GM12864 (cell line): ENCODE measurements at places on chromosomes 5 and 9.

- DNase-seq = no peak
Measured at GRCh38 chr9:27353166-27353473, 56.2 kb upstream of the EQTN start.

GRCh38 chr9:82234160-82234943, 245.8 kb downstream of the SPATA31D1 start:
- no peak for DNase-seq

- DNase-seq = no peak
Measured at GRCh38 chr5:39422036-39422606, 2.7 kb downstream of the DAB2 start.

DNA sequence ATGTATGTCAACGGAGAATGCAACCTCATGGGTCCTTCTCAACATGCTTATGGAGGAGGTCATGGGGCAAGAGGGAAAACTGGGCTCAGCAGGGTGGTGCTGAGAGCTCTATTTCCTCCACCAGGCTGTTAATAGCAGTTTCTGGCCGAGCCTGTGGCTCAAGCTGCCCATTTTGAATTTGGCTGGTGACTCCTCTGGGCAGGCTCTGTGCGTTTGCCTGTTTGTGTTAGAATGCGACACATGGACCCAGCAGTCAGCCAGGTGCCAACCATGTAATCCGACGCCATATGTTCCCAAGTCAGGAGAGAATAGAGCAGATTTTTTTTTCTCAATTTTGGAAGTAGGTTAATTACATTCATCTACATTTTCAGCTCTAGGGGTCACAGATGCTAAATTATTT, 387.7 kb upstream of the CLINT1 start:
- no peak for DNase-seq

GRCh38 chr5:126683912-126684311, 83.2 kb downstream of the PHAX start:
- DNase-seq = no peak

- no peak for DNase-seq
Measured at GRCh38 chr5:135890867-135891266, 4.8 kb downstream of the IL9 start.

- no peak for DNase-seq
Measured at GRCh38 chr9:137367506-137368430, 55.2 kb downstream of the EXD3 start.

DNA sequence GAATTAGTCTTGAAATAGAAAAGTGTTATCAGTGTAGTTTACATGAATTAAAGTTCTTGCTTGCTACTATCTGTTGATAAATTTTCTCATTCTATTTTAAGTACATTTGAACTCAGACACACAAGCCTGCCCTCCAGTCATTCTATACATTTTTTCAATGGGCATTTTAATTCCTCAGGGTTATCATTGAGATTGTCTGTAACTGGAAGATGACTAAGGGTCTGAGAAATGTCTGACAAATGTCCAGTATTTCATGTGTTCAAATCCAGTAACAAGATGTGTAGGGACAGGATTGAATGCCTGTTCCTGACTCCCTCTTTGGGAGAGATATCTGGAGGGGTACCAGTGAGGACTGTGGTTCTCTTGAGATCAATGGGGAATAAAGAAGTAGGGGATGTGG, 223.9 kb upstream of the ADAMTSL1 start:
- DNase-seq = no peak

DNA sequence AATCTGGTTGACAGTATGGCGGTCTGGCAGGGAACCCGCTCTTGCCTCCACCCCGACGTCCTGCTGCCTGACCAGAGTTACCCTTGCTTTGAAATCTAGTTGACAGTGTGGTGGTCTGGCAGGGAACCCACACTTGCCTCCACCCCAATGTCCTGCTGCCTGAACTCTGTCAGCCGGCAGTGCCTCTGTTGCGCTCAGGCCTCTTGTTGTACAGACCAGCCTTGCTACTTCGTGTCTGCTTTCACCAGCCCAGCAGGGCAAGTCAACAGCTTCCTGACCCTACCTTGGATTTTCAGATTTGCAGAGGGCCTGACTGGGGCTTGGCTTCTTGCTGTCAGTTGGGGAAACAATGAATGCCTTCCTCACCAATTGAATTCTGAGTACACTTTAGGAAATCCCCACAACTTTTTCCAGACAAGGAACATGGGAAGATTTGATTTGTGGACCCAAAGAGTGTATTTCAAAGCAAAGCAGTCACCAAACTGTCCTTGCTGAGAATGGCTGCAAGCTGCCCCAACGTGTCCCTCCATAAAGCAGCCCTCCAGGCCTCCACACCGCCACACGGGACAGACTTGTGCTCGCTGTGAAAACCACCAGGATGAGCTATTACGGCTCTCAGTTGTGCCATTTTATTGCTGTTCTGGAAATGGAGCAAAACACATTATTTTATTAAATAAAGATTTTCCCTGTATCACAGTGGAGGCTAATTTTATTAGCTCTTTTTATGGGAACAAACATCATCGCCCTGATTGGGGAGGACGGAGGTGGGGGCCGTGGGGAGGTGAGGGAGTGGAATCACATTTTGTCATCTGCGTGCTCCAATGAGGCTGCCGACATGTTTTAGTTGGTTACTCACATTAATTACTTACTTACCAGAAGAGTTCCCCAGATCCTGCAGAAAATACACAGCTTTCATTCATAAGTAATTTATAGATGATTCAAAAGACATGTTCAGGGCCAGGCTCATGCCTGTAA, 189.3 kb downstream of the AOPEP start:
- no peak for DNase-seq

DNA sequence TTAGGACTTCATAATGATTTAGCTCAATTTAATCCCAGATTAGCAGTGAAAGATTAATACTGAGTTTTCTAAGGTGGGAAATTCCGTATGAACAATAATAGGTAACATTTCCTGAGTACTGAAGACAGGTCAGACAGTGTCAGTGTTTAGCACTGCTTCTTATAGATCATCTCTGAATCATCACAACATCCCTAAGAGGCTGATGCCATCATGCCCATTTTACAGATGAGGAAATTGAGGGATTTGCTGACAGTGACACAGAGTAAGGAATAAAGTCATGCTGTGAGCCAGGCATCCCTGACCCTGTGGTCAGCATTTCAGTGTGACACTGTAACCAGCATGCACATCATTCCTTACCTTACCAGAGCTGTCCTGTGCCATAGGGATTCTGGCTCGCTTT, 44.5 kb downstream of the DAPK1 start:
- DNase-seq = no peak

DNA sequence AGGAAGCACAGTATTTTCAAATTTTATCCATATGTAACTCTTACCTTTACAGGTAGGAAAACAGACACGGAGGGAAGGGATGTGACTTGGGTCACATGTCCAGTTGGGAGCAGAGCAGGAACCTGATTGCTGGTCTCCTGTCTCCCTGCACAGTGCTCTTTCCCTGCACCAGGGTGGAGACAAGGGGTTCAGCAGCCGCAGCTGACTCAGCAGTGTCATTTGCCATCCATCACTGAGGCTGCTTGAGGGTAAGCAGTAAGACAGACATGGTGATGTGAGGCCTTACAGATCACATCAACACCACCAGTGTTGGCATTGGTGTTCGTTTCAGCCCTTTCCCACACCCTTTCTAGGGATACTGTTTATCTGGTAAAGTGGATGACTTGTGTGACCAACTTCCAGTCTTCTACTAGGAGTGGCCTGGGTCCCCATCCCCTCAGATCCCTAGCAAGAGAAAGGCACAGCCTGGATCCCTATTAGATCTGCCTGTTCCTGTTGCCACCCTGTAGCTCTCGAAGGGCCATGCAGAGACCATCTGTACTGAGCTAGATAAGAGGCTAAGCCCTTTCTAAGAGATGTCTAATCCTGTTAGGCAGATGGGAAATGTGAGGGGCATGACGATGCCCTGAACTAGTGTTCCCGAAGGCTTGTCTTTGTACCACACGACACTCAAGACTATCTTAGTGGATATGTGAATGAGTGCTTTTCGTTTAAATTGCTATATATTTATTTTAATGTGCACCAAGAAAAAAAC, 29.1 kb downstream of the FRMPD1 start:
- no peak for DNase-seq

DNA sequence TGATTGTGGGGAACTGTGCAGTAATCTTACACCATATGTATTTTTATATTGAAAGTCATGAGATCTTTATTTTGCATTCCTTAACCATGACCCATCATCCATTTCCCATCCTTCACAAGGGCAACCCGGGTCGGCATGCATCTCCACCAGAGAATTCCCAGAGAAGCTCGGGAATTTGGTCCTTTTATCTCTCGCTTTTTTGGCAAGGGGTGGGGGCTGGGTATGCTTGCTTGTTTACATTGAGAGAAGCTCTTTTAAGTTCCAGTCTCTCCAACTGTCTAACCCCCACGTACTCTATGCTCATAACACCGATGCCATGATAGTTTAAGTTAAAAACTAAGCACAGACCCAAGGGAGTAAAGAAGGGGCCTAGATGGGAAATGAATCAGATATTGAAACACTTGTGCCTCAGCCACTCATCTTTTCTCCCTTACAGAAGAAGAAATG, 109.9 kb upstream of the NFIB start:
- no peak for DNase-seq

GRCh38 chr5:163635631-163636030, 130.2 kb downstream of the MAT2B start:
- DNase-seq = no peak

GRCh38 chr9:86665416-86665815, 281.9 kb downstream of the GAS1 start:
- no peak for DNase-seq

DNA sequence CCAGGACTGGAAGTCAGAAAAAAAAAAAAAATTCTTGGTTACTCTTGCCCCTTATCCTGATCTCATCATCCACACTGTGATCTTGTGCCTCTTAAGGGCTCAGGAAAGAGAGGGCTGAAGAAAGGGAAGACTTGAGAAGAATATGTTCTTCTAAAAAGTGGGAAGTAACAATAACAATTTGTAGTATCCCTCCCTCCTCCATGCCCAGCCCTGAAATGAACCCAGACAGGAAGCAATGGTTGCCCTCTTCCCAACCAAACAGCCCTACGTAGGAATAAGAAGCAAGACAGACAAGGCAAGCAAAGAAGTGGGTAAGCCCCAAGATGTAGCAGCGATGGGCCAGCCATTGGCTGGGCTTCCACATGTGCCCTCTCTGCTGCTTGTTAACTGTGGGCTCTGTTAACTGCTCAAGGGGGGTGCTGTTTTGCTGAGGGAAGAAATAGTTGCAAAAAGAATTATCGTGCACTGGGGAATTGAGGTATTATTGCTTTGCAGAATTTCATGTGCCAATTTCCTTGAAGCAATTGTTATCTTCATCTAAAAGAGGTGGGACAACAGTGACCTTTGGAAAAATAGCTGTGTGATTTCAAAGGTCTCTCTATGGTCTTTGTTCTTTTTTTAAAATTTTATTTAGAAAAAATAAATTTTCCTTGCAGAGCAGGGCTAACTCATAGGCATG, 146.6 kb upstream of the PCA3 start:
- no peak for DNase-seq

- DNase-seq = no peak
Measured at GRCh38 chr5:96579711-96580110, 82.5 kb upstream of the CAST start.

DNA sequence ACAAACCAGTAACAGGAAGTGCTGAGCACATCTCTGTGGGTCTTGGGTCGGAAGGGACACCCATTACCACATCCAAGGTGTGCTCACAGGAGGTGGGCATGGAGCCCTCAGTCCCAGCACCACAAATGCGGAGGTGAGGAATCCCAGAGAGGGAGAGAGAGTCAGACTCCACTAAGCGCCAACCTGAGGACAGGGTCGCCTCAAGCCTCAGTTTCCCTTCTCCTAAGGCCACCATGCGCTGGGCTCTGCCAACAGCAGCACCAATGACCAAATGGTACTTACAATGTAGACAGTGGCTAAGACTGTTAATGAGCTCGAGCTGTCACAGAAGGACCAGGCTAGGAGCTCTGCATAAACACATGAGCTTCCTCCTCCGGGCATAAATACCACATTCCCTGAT, 43.1 kb downstream of the BICD2 start:
- no peak for DNase-seq

DNA sequence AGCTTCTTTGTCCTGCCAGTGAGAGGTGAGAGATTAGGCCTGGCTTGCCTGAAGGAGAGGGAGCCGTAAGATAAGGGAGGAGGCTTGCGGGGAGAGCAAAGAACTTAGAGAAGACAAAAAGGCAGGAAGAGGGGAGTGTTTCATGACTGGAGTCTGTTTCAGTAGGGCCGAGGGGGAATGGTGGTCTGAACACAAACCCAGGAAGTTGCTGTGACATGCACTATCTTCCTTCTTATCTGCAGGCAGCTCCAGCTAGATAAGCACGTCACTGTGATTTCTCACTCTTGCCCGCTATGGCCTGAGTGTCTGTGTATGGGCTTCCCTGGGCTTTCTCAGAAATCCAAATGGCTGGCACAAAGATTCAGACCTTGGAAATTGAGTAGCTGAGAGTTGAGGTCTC, 307.5 kb upstream of the CLINT1 start:
- no peak for DNase-seq

DNA sequence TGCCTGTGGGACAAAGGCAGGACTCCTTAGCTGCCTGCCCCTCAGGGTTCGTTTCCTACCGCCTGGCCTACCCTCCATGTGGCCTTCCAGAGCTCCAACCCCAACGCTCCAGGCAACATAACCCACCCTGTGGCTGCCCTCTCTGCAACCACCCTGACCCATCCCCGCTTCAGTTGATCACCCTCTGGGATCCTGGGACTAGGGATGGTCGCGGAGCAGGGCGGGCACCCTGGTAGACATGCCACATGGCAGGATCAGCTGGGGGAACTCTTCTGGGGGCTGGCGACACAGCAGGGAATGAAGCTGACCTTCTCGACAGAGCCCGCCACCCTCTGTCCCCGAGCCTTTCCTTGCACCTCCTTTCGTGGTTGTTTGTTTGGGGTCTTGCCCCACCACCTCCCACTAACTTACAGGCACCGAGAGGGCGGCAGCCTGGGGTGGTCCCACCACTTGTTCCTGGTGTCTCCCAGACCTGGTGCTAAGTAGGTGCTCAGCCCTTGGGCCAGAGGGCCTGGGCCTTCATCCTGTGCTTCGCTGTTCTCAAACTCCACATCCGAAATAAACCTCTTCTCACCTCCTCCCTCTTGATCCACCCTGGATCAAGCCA, 243.1 kb downstream of the PBX3 start:
- no peak for DNase-seq

DNA sequence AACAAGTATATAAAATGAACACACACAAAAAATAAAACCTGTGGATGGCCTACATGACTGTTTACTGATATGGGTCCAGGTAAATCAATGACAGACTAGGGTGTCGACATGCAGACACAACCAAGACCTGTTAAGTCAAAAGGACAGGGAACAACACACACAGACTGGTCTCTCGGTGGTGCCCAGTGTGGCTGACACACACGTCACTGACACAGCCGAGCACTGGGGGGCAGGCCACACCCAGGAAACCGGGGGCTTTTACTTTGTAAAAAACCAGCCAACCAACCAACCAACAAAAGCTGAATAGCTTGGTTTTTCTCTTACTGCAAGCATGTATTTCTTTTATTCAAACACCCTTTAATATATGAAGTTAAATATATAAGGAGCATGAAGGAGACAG, 5.0 kb downstream of the FAM163B start:
- DNase-seq = no peak
